NCI-H1105 treated with DMSO at 0.1 percent for 48 hours (cell line): ENCODE measurements at places on chromosomes 2 and 18.

- DNase-seq: no peak
Measured at GRCh38 chr18:22674272-22674671, 256.6 kb upstream of the CTAGE1 start.

DNA sequence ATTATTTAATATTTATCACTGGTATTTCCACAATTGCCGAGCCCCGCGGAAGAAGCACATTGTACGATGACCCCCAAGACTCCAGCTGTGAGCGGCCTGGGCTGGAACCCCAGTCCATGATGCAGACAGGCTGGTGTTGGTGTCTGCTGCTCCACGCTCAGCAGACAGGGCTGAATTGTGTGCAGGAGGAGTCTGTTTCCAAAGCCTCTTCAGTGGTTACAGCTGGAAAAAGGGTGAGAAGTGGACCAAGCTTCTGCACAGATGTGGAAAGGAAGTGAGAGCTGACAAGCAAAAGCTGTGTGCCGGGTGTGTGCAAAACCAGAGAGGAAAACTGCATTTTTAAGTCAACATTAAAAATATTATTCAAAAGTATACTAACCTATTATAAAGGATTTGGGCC, 500.4 kb downstream of the GALR1 start:
- DNase-seq: no peak

GRCh38 chr18:62379051-62379450, 53.9 kb downstream of the TNFRSF11A start:
- DNase-seq: no peak

- DNase-seq: no peak
Measured at GRCh38 chr18:44054514-44054913, 626.2 kb upstream of the SETBP1 start.

DNA sequence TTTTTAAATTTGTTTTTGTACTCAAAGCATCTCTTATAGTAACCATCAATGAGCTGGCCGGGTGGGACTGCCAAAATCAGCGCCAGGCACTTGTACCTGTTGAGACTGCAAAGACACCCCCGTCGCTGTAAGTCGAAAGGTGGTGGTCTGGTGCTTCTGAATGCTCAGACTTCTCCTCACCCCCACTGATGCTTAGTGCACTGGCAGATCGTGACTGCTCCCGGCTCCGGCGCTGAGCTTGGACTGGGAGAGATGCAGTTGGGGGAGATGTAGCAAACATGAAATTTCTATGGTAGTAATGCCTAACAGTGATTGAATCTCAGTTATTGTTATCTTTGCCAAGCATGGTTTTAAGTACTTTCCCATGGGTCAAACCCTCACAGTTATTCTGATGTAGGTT, 80.6 kb downstream of the RIF1 start:
- DNase-seq: no peak

- no peak for DNase-seq
Measured at GRCh38 chr2:105896765-105897163, 152.1 kb downstream of the NCK2 start.

- DNase-seq: no peak
Measured at GRCh38 chr2:8779795-8780671, 57.4 kb downstream of the KIDINS220 start.

DNA sequence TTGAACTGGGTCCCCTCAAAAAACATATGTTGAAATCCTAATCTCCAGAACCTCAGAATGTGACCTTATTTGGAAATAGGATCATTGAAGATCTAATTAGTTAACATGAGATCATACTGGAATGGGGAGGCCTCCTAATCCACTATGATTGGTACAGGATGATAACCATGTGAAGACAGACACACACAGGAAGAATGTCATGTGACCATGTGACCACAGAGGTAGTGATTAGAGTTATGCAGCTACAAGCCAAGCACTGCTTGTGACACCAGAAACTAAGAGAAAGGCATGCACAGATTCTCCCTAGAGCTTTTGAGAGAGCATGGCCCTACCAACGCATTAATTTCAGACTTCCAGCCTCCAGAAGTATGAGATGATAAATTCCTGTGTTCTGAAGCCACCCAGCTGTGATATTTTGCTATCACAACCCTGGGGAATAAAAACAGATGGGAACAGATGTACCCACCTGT, 47.0 kb upstream of the TGIF1 start:
- DNase-seq: no peak

DNA sequence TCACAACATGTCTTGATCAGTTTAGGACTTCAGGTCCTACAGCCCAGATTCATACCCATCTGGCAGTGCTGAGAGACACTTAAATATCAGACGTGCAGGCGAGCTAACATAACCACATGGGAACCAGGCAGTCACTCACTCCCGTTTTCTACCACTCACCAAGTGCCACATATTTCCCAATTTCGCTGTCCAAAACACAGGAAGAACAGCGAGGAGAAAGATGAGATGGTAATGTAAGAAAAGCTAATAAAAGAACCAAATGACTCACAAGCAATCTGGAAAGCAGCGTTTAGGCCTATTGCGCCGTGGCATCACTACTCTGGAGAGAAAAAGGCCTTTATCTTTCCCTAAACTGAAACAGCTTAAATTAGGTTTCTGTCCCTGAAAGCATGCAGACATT, 647.8 kb upstream of the SLC39A10 start:
- DNase-seq: no peak
